Activated naive CD8-positive, alpha-beta T cell treated with anti-CD3 and anti-CD28 coated beads, Interleukin-2, amount 10 ng/mL, durations not matched to agents 7 days and 5 days (primary cell): ENCODE measurements at places on chromosomes 12 and 14. TPM values are rescaled to one million over a fixed set of nuclear protein-coding genes. Genes with fewer than 3 reads are reported as not detected.

GRCh38 chr12:96255077-96255476 is 60.9 kb downstream of the ELK3 start:
- H3K27ac ChIP-seq: no peak overlapping the region
- H3K4me1 ChIP-seq: peaks cover 20% of the 10 kb centered on the region

Gene OTOGL
- not detected for total RNA-seq

DNA sequence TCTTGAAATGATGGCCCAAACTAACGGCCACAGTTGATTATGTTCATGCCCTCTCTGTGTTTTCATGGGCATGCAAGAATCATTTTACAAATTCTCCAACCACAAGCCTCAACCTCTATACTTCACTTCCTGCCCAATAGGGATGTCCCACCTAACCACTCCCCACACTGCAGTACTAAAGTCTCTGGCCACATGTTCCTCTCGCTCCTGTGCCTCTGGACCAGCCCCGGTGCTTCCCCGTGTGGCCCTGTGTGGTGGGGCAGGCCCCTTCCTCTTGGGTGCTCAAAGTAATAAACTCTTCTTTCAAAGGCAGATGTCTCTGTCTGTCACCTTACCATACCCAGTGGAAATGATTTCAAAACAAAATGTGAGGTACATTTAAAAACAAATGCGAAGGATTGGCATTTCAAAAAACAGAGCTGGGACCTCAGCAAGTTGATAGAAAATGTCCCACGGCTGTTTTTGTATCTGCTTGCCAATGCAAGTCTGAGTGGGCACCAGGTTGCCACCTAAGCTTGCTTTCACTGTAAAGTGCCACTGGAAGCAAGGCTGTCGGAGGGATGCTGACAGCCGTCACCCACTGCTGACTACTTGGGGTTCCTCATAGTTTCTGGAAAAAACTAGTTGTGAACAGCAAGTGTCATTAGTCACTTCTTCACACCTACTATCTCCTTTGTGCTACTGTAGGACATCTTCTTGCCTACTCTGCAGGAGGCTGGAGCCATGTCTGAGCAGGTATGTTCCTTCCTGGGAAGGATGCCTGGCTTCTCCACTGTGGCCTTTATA is 8.2 kb upstream of the SERPINA11 start:
- H3K27me3 ChIP-seq: no peaks in the 10 kb centered on the region
- H3K4me1 ChIP-seq: peaks cover 4% of the 10 kb centered on the region
- no peaks in the 10 kb centered on the region for H3K36me3 ChIP-seq
- H3K4me3 ChIP-seq: no peak overlapping the region
- no peak overlapping the region for H3K27ac ChIP-seq

DNA sequence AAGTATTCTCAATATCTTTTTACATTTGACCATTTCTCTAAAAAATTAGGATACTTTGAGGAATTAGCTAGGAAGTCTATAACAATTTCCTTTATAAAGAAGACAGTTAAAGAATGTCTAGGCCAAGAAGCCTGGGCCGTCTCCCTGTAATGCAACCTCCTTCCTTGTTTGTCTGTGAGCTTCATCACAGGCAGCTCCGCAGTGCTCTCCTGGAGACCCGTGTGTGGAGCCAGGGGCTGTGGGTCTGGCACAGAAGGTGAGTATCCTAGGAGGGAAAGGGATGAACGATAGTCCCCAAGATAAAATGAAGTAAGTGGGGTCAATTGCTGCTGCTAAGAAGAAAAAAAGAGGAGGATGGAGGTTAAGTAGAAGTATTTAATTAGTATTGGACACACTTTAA is 31.8 kb upstream of the ATP23 start:
- no peaks in the 10 kb centered on the region for H3K36me3 ChIP-seq
- DNase-seq: no peak
- H3K27me3 ChIP-seq: peaks cover 29% of the 10 kb centered on the region
- H3K4me3 ChIP-seq: no peak overlapping the region

GRCh38 chr14:39488600-39488999 is 56.4 kb upstream of the FBXO33 start:
- H3K4me3 ChIP-seq: no peak overlapping the region
- no peaks in the 10 kb centered on the region for H3K4me1 ChIP-seq
- H3K36me3 ChIP-seq: no peaks in the 10 kb centered on the region
- no peaks in the 10 kb centered on the region for H3K27me3 ChIP-seq
- H3K27ac ChIP-seq: no peak overlapping the region

GRCh38 chr14:59275668-59276067 is 87.2 kb downstream of the DAAM1 start:
- H3K36me3 ChIP-seq: peaks cover 9% of the 10 kb centered on the region
- H3K27ac ChIP-seq: peak overlapping the region; percentile 19
- peaks cover 17% of the 10 kb centered on the region for H3K4me1 ChIP-seq
- no peaks in the 10 kb centered on the region for H3K27me3 ChIP-seq
